ENCODE measurements at places on chromosomes 7 and 10. TPM values are rescaled to one million over a fixed set of nuclear protein-coding genes. Genes with fewer than 3 reads are reported as not detected.

GRCh38 chr7:139651308-139651707 lies 126.5 kb downstream of the HIPK2 start:
- no peak for DNase-seq

The CLDN15 gene
- total RNA-seq: 14.2 TPM

DNA sequence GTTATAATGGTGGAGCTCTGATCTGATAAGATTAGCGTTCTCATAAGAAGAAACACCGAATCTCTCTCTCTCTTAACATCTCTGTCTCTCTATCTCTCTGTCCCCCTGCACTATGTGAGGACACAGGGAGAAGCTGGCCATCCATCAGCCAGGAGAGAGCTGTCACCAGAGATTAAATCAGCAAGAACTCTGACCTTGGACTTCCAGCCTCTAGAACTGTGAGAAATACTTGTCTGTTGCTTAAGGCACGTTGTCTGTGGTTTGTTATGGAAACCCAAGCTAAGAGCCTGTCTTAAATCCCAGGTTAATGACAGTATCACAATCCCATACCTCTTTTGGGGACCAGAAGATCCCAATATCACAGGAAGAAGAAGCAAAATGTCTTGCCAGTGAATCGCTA lies 132.0 kb upstream of the AKR1E2 start:
- DNase-seq: no peak

DNA sequence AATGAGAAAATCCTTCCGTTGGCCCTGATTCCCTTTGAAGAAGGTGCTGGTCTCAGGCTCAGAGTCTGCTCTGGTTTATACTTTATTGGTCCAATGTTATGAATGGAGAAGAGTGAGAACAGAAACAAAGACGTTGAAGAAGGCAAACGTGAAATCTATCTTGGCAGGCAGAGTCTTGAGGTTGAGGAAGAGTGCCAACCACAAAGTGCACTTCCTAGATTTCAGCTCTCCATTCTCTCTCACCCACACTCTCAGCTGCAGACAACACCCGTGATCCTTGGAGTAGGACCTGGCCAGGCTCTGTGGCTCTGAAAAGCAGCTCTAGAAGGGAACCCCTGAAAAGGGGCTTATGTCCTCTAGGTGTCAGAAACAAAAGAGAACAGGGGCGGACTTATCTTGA lies 128.9 kb upstream of the PLXNA4 start:
- DNase-seq: no peak

The TMEM213 gene
- not detected for total RNA-seq

The EGR2 gene
- 45.6 TPM for total RNA-seq

GRCh38 chr10:14309593-14309992 lies 21.1 kb downstream of the FRMD4A start:
- no peak for DNase-seq

- no peak for DNase-seq
These were observed 496.8 kb downstream of the TFEC start for GRCh38 chr7:115533785-115534184.

DNA sequence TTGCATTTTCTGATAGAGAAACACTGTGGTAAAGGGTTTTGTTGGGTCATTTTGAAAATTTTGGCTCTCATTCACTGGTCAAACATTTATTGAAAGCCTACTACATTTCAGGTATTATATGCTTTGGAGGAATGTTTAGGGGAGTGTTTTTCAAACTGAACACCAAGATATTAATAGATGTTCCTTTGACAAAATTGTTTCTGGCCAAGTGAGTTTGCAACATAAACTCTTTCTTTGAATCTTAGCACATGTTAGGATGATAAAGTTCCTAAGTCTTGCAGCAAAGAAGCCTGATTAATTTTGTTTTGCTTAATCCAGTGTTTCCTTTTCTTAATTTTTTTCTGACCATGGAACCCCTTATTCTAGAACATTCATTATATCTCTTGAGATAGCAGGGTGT lies 232.5 kb upstream of the PHYHIPL start:
- no peak for DNase-seq

The EGFR gene
- total RNA-seq: not detected

GRCh38 chr10:5965266-5965665 lies 12.1 kb downstream of the IL15RA start:
- DNase-seq: no peak

DNA sequence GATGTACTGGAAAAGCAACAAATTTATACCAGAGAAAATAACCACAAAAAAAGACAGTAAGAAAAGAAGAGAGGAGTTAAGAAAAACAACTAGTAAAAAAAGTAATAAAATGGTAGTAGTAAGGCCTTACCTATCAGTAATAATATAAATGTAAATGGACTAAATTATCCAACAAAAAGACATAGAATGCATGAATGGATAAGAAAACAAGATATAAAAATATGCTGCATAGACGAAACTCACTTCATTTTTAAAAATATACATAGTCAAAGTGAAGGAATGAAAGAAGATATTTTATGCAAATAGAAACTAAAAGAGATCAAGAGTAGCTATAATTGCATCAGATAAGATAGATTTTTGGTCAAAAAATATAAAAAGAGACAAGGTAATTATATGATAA lies 739.1 kb downstream of the DNAJB9 start:
- DNase-seq: no peak

GRCh38 chr7:13998866-13999265 lies 9.4 kb upstream of the ETV1 start:
- no peak for DNase-seq

- DNase-seq: no peak
These were observed 137.6 kb downstream of the SKIDA1 start for GRCh38 chr10:21387868-21388267.

DNA sequence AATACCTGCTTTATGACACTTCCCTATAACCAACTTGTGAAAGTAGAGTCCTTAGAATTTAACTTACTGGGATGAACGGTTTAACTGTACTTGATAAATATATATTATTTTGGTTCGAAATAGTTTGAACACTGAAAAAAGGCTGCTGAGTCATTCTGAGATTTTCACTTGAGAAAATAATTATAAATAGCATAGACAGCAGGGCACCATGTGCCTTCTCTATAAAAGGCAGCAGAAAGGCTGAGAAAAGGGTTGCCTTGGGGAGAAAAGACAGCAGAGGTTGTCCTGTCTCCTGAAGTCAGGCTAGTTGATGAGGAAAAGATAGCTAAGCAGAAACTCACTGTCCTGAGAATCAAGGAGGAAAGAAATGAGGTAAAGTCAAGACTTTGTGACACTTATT lies 92.4 kb downstream of the CTTNBP2 start:
- DNase-seq: no peak

- no peak for DNase-seq
These were observed 32.5 kb downstream of the LAMB4 start for GRCh38 chr7:108097703-108098102.

GRCh38 chr7:44534501-44534900 lies 6.6 kb downstream of the NPC1L1 start:
- DNase-seq: peak; percentile 70

DNA sequence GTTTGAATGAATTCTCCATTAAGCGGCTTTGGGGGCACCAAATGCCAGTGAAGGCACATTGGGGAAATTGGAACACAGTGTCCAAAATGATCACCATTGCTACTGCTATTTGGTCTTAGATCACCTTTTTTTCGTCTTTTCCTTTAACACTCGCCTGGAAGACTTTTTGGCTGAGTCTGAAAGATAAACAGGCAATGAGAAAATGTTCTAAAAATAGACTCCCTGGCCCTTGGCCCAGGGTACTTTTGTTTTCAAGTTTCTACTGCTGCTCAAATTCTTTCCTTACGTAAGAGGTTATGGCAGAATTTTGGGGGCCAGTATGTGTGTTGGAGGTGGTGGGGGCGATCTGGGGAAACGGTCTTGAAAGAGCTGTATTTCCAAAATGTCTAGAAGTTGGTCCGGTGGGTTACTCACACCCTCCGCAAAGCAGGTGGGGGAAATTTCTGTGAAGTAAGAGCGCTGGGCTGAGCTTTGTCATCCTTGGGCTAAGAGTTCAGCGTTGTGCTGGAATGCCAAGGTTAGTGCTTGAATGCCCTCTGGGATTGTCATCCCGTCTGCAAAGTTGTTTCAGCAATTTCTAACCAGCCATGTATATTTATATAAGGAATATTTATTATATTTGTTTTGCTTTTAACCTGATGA lies 1.3 kb upstream of the ITPRIP start:
- DNase-seq: no peak

GRCh38 chr10:112565434-112566053 lies 118.5 kb downstream of the VTI1A start:
- peak; percentile 42 for DNase-seq

DNA sequence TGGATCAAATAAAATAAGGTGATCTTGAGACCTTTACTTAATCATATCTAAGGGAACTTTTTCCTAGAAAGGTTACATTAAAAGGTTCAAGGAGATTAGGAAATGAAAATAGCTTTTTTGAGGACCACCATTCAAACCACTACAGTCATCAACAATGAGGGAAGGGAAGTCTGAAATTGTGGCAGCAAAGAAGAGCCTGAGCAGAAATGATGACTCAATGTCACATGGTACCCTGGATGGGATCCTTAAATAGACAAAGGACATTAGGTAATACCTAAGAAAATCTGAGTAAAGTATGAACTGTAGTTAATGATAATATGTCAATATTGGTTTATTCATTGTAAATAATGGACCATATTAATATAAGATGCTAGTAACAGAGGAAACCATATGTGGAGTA lies 236.0 kb downstream of the SEMA3D start:
- DNase-seq: no peak

DNA sequence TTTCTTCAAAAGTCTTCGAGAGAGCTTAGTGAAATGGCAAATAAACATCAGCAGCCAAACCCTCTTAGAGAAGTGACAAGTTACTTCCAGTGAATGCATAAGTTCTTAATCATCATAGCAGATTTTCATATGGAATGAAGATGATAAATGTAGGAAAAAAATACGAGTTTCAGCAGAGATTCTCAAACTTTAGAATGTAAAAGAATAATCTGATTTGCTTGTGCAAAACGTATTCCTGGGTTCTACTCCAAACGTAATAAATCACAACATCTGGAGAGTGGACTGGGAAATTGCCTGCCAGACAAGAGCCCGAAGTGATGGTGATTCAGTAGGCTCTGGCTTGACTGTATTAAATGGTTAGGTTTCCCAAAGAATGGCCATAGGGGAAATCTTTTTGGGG lies 62.2 kb downstream of the AKR1E2 start:
- DNase-seq: no peak

GRCh38 chr7:116211913-116212596 lies 1.7 kb downstream of the TES start:
- DNase-seq: no peak

DNA sequence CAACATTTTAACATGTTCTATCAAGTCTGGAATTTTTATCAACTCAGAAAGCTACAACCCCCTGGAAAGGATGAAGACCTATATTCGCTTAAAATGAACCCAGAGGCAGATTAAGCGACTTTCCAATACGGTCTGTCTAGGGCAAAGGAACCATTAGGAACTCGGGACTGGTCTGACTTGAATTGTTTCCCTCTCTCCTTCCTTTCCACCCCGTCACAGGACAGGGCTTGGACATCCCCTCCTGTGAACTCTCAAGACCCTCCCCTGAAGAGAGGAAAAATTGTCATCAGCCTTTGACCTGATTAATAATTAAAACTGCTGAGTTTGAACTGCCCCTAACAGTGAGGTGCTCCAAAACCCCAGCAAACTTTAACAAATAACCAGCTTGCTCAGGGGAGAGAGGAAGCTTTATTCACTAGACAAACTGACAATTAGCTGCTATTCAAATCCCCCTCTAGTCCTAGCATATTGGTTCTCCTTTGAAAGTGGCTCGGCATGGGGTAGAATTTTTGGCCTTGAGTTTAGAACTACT lies 22.6 kb upstream of the SLF2 start:
- no peak for DNase-seq

GRCh38 chr7:51077316-51077986 lies 239.2 kb downstream of the COBL start:
- no peak for DNase-seq

The MALRD1 gene
- 0.29 TPM for total RNA-seq

The UTF1 gene
- not detected for total RNA-seq

The PSTK gene
- total RNA-seq: 4.8 TPM

GRCh38 chr7:151361193-151361959 lies 19.8 kb downstream of the NUB1 start:
- no peak for DNase-seq

- DNase-seq: no peak
These were observed 70.5 kb upstream of the COL13A1 start for GRCh38 chr10:69731184-69731583.

GRCh38 chr10:110498982-110499795 lies 1.5 kb downstream of the DUSP5 start:
- peak; percentile 68 for DNase-seq

- no peak for DNase-seq
These were observed 279.2 kb downstream of the THSD7A start for GRCh38 chr7:11552676-11553296.

- DNase-seq: no peak
These were observed 356.0 kb downstream of the TFEC start for GRCh38 chr7:115674467-115675024.

The ANXA8 gene
- not detected for total RNA-seq

DNA sequence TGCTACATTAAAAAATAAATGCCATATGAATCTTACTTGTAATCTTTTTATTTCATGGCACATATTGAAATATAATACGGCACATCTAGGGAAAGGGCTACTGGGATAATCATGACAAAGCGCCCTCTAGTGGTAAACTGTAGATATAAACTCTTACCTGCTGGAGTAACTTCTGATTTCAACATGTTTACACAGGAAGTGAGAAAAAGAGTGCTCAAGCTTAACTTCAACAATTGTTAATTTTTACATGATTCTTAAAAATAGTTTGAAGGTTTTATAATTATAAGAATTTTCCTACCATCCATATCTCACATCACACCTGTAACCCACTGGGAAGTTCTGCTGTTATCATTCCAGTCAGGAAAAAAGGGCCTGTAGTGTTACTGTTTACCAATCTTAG lies 2.0 kb upstream of the HEPACAM2 start:
- no peak for DNase-seq

DNA sequence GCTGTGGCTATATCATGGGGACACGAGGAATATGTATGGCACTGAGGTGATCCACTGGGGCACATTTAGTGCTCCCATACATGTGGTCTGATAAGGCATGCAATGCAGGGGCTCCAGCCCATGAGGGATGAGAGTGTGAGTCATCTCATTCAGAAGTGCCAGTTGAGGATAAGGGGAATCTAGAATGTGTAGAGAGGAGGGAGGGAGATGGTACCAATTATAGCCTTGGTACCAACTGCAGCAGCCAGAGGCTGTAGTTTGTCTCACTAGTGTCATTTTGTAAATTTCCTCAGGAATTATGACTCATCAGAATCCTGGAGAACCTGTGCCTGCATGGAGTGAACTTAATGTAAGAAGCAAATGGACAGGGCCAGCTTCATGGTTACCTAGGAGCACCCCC lies 46.2 kb downstream of the LAMB4 start:
- no peak for DNase-seq

DNA sequence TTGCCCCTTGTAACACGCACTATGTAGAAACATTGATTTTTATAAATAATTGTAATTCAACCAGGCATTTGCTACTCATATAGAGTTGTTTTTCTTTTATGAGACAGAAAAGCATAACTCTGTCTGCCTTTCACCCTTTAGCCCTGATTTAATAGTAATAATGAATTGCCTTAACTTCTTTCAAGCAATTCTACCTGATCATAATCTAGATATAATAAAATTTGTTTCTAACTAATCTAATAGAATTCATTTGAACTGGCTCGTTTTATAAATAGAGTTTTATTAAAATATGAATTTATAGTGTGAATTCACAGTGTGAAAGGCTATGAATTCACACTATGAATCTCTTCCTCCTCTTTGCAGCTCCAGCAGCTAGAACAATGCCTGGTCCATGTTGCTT lies 184.1 kb upstream of the PTN start:
- no peak for DNase-seq

- DNase-seq: peak; percentile 42
These were observed 9.4 kb downstream of the ARPC1B start for GRCh38 chr7:99383791-99384370.

The GPR15LG gene
- not detected for total RNA-seq
